ENCODE measurements at places on chromosomes 1 and 21.

- no peak for DNase-seq
Measured at GRCh38 chr1:154253671-154254070, 18.8 kb upstream of the HAX1 start.

GRCh38 chr1:31764312-31765040 lies at the start of gene ADGRB2:
TSS of gene ADGRB2 (minus strand) at chr1:31764340. CDS start at chr1:31757221, 7,119 bp downstream.
- no peak for DNase-seq

GRCh38 chr1:27018316-27018715 lies 5.7 kb upstream of the TENT5B start:
- no peak for DNase-seq

- DNase-seq = no peak
Measured at GRCh38 chr21:44984792-44985440, 45.1 kb downstream of the SLX9 start.

DNA sequence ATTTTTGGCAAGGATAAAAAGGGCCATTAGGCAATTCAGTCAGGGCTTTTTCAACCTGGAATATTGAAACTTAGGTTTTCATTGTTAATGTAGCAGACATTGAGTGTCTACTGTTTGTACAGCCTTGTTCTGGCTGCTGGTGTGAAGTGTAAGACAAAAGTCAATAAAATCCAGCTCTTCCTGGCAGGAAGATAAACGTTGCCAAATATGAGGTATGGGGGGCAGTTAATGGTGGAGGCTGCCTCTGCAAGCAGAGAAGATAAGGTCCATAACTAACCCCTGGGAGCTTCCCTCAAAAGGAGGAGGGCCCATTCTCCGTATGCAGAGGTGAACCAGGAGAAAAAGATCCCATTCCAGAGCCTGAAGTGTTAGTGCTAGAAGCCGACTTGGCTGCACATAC lies 19.5 kb upstream of the SHE start:
- no peak for DNase-seq

- DNase-seq = no peak
Measured at GRCh38 chr1:4745560-4745959, 91.2 kb downstream of the AJAP1 start.

GRCh38 chr1:144551107-144551542 lies 41.6 kb upstream of the PPIAL4F start:
- DNase-seq = no peak

DNA sequence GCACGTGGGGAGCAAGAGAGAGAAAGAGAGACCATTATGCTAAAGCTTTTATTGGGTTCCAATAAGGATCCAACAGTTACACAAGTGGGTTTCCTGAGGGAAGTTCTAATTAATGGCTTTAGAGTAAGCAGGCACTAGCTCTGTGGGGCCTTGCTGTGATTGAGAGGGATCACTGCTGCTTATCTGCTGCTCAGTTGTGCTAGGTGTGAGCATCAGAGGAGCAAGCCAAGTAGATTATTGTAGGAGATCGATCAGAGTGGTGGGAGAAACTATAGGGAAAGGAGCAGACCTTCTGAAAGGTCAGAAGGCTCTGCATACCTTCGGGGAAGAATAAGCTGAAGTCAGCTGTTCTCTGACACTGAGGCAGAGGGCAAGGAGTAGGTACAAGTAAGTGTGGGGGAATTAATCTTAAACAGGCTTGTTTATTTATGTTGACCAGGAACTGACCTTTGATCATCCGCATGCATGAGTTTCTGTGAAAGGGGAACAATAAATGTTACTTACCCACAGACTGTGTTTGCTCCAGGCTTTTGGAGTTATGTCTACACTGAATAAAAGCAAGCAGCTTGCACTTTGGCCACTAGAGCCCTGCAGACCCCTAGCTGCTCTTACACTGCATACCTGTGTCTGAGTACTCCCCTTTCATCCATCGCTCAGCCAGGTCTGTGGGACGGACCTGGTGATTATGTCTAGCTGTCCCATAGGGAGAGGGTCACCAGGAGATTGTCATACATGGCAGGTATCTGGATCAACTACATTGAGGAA lies 89.7 kb downstream of the TNNI3K start:
- no peak for DNase-seq

- no peak for DNase-seq
Measured at GRCh38 chr1:27849951-27850350, 19.4 kb downstream of the PPP1R8 start.

DNA sequence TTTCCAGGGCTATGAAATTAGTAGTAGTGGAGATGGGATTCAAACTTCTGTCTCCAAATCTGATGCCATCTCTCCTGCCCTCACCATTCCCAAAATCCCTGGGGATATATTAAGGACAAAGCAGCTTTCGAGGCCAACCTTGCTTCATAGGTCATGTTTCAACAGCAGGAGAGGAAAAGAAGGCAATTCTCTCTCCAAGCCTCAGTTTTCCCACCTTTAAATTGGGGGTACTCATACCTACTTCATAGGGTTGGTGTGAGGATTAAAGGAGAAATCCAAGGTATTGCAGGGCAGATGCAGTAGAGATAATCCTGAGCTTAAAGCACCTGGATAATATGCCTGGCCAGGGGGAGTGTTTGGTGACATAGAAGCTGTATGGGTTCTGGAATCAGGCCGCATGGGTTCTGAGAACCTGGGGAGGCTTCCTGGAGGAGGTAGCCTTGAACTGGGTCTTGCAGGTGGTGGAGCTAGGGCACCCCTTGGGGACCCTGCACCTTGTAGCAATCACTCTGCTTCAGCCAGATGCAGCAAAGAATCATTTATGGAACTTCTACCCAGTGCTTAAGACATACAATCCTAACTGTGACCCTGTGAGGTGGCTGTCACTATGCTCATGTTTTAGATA lies 10.7 kb upstream of the IFFO2 start:
- no peak for DNase-seq

DNA sequence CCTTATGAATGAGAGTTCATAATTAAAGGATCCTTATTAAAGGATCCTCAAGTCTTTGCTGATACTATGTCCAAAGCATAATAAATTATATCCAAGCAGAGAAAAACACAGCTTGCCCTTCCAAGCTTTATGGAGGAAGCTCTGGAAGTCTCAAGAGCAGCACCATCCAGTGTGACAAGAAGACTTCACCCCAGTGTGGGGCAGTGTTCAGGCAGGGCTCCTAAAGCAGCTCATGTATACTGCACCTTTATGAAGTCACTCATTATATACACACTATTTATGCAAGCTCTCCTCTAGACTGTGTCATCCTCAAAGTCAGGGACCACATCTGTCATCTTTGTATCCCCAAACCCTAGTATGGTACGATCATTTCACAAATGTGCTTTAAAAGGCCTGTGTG lies 11.9 kb upstream of the CCN1 start:
- DNase-seq = no peak

- DNase-seq = no peak
Measured at GRCh38 chr1:154193821-154194220, 1.9 kb upstream of the TPM3 start.

- no peak for DNase-seq
Measured at GRCh38 chr1:6095511-6096242, 50.0 kb downstream of the KCNAB2 start.

GRCh38 chr1:182262425-182262824 lies 129.2 kb downstream of the GLUL start:
- DNase-seq = no peak

DNA sequence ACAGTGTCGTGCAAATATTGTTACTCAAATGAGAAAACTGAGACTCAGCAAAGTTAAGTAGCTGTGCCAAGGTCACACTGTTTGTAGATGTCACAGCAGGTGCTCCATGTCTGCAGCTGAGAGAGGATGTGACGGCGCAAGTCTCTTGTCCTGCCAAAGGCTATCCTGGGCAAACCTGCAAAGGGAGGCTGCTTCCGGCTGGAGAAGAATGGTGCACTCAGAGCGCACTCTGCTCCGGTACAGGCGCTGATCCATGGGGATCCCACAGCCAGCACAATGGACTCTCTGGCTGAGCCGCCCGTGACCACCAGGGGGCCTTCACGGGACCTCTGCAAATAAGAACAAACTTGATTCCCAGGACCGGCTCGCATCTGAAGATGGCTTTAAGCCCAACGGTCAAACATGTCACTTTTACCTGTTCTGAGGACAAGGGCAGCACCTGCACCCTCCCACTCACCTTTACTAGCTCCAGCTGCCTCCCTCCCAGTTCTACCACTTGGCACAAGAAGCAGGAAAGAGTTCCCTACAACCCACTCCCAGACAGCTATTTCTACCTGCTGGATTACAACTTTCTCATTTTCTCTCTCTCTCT lies 21.9 kb downstream of the RD3 start:
- peak; percentile 14 for DNase-seq

DNA sequence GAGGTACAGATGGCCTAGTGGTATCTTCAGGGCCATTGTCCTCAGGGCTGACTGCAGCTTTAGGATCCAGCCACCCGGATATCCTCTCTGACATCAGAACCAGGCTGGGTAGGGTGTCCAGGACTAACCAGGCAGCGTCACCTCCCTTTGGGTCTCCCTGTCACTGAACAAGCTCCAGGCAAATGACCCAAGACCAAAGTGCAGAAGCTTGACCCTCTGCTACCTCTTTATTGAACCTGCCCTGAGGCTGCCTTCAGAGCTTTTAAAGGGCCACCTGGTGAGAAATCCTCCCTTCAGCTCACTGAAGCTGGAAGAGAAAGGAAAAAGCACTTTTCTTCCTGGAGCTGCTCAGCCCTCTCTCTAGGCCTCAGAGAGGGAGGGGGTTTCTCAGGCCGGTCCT lies 79.1 kb upstream of the VAMP3 start:
- no peak for DNase-seq

DNA sequence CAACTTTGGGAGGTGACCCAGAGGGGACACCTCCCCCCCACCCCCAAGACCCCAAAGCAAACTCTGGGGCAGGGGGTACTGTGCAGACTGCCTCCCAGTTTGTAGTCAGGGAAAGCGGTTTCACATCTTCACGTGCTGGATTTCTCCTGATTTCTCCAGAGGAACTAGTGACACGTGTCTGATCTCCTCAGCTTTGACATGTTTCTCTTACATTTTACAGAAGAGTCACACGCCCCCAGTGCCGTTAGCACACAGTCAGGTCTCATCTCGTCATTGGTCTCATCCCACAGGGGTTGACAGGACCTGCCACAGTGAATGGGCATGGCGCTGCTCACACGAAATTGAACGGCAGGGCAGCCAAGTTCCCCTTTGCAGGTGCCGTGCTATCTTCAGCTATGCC lies 11.8 kb downstream of the PDPN start:
- DNase-seq = no peak

DNA sequence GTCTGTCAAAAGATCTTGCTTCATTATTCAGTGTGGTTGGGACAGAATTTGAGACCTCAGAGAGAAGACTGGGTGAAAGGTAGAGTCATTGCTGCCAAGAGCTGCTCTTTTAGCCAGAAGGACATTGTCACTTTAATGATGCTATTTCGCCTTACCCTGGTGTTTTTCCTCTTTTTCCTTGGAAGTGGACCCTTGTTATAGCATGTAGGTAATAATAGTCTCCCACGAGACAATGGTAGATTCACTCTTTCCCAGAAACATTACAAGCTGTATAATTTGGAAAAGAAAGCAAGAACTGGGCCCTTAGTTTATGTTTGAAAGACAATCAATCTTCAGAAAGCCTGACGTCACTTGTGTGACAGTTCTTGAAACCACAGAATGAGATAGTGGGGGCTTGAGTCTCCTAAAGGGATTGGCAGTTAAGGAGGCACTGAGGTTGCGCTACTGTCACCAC lies 3.8 kb downstream of the SERTAD4 start:
- no peak for DNase-seq

DNA sequence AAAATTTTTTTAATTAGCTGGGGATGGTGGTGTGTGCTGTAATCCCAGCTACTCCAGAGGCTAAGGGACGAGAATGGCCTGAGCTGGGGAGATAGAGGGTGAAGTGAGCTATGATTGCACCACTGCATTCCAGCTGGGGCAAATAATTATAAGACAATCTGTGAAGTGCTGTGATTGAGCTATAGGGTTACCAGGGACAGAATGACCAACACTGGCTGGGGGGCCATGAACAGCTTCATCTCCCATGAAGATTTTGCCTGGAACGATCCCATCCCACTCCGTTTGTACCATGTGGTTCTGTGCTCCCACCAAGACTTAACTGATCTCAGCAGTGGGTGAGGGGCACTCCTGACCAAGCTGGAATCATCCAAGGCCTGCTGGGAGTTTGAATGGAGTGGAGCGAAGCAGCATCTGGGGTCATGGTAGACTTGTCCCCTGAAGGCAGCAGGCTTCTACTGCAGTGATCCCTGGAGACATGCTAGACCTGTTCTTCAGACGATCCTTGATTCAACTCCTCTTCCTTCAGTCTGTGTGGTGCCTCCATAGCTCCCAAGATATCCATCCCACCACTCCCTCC lies 53.6 kb upstream of the CTPS1 start:
- no peak for DNase-seq

GRCh38 chr1:49416758-49417157 lies 607.0 kb downstream of the AGBL4 start:
- DNase-seq = no peak

- no peak for DNase-seq
Measured at GRCh38 chr1:165290148-165290547, 66.4 kb downstream of the LMX1A start.

- no peak for DNase-seq
Measured at GRCh38 chr1:96236156-96236739, 485.3 kb upstream of the PTBP2 start.

- peak; percentile 19 for DNase-seq
Measured at GRCh38 chr21:25573409-25574206, 33.7 kb downstream of the MRPL39 start.

DNA sequence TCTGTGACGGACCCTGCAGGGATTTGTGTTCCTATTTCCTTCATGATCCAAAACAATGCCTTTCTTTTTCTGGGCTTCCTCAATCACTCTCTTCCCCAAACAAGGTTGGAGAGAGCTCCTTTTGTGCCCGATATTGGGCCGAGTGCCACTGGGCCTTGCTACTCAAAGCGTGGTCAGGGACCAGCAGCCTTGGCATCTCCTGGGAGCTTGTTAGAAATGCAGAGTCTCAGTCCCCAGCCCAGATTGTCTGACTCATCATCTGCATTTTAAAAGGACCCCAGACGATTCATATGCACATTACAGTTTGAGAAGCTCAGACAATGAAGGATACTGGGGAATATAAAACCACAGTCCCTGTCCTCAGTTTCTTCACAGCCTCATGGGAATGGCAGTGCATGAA lies 19.9 kb downstream of the ADORA1 start:
- DNase-seq = no peak

GRCh38 chr1:13892198-13892597 lies 192.2 kb downstream of the PRDM2 start:
- DNase-seq = no peak

- DNase-seq = no peak
Measured at GRCh38 chr1:203273869-203274602, 31.3 kb upstream of the BTG2 start.

GRCh38 chr21:14699433-14700407 lies 153.6 kb upstream of the SAMSN1 start:
- no peak for DNase-seq

Measured in activated CD8-positive, alpha-beta memory T cell treated with anti-CD3 and anti-CD28 coated beads for 1 hour (primary cell).